ENCODE measurements at places on chromosomes 2 and 18.

DNA sequence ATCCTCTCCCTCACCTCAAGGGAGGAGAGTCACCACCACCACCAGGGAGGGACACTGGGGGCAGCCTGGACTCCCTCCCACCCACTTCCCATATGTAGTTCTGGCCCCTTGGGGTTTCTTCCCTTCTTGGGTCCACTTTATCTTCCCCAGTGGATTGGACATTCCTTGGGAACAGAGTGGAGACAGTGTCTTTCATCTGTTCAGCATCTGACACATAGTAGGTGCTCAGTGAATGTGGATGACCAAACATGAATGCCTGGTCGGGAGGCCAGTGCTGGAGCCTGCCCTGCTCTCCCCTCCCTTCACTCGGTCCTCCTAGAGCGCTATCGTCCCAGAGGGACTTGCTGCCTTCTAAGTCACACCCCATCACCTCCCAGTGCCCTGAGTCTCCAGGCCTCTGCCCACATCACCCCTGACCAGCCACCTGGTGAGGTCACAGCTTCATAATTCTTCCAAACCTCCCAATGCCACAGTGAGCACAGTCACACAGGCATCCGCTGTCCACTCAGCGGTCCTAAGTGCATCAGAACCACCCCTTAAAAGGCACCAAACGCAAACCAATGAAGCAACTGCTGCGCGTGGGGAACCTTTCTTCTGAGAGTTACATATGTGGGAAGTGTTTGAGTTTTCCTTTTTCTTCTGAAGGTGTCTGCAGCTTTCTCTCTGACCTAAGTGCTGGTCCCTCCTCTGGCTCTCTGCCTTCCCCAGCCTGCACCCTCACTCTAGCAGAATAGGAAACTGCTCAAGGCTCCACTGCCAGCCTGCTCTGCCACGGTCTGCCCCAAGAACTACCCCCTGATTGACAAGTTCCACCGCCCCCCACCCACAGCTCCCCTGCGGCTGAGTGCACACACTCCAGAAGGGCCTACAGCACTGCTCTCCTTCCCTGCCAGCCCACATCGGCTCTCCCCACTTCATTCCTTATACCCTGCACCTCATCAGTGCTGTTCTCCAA, 7.2 kb upstream of the SFXN5 start:
- no peak for DNase-seq

- peak; percentile 55 for DNase-seq
Observed at GRCh38 chr2:230814616-230815015, 50.1 kb upstream of the ITM2C start.

DNA sequence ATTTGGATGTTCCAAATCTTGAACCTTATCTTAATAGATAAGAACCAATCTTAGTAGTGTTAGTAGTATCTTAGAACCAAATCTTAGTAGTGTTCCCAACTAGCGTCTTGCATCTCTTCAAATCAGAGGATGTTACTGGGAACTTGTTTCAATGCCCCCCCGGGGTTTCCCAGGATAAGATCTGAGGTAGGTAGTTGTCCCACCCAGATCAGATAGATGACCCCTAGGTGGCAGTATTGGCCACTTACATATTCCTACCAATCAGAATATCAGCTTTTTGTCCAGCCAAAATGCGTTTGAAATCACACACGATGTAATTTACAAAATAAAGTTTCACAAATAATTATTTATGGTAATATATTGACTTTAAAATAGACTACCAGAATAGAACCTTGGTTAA, 314.8 kb downstream of the MBD2 start:
- DNase-seq: peak; percentile 64

DNA sequence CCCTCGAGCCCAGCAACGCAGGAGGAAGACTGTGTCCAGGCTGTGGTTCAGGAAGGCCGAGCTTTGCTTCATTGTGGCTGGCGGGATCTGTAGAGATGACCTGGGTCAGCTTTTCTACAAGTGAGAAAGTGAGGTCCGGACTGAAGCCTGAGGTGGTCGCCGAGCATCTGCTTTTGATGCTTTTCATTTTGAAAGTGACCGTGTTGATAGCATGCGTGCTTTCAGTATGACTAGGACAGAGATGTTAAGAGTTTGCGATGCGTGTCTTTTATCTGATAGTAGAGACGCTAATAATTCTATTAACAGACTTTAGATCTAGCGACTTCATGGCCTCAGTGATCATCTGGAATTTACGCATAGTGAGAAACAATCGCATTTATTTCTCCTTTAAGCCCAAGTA, 28.1 kb downstream of the CTDP1 start:
- DNase-seq: no peak

DNA sequence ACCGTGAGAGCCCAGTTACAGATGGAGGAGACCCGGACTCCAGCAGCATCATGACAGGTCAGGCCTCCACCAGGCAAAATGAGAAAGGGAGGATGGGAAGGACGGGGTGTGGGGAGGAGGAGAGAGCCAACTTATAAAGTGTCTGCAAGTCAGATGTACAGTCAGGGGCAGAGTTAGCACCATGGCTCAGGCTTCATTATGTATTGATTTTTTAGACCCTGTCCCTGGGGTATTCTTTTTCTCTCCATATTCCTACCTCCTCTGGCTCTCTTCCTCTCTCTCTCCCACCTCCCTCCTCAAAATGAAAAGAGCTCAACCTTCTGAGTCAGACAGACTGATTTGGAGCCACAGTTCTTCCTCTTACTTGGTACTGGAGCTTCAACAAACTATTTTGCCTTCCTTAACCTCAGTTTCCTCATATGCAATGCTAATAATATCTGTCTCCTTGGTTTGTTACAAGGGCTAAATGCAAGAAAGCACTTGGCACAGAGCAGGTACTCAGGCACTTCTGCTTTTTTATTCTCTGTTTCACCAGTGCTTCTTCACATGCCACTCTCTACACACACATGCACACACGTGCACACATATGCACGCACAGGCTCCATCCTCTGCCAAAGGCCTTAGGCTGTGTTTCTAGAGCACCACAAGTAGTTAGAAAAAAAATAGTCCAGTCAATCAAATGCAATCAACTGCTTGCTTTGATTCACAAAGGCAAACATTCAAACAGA, 92.3 kb upstream of the PKDCC start:
- DNase-seq: peak; percentile 7

- no peak for DNase-seq
Observed at GRCh38 chr2:156338578-156338977, 6.1 kb upstream of the NR4A2 start.

DNA sequence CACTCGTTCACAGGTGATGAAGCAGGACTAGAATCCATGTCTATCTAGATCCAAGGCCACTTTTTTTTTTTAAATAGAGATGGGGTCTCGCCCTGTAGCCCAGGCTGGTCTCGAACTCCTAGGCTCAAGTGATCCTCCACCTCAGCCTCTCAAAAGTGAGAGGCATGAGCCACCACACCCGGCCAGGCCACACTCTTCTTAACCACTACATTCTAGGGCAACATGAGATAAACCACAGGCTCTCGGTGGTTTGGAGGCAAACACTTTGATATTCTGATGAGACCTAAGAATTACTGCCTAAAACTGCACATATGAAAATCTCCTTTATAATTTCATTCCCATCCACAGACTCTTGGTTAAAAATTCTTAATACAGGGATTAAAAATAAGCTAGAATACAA, 51.8 kb downstream of the USP34 start:
- DNase-seq: no peak

DNA sequence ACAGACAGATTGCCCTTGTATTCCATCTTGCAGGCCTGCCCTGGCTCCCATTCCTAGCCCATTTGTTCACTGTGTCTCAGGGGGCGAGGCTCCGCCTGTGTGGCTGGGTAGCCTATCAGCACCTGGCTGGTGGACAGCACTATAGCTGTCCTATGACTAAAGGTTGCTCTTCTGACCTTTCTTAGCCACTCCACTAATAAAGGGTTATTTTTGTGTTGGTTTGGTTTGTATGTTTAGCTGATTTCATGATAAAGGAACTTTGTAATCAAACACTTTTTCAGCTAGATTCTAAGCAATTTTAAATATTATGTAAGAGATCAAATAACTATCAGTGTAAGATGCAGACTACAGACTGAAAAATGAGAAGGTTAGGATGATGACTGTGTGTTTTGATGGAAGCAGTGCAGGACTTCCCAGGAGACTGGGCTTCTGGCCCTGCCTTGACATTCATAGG, 72.2 kb downstream of the CRIM1 start:
- DNase-seq: no peak

DNA sequence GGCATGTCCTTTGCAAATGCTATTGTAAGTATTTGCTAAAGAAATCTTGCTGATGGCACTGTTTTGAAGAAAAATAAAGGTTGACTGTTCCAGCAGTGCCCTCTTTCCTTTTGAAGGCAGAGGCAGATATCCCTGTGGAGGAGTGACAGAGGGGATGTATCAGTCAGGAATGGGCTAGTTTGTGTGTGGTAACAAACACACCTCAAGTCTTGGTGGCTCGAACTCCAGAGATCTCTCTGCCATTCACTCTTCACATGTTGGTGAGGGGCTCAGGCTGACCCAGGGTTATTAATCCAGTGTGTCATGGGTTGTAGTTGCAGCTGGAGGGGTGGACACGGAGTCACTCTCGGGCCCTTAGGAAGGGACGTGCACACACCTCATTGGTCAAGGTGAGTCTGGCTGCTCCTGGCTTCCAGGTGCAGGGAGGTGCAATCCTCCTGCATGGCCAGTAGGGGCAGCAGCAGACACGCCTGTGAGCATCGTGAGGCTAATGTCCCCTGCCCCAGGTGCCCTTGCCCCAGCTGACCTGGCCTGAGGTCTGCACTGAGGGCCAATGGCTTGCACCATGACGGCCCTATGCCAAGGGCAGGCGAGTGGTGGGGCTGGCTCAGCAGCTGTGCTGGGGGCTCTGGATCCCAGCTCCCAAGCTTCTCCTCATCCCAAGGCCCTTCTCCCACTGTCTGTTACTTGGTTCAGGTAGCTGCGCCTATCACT, 146.5 kb downstream of the ASB1 start:
- DNase-seq: peak; percentile 19

GRCh38 chr2:200320344-200320743, 13.9 kb downstream of the SPATS2L start:
- no peak for DNase-seq

DNA sequence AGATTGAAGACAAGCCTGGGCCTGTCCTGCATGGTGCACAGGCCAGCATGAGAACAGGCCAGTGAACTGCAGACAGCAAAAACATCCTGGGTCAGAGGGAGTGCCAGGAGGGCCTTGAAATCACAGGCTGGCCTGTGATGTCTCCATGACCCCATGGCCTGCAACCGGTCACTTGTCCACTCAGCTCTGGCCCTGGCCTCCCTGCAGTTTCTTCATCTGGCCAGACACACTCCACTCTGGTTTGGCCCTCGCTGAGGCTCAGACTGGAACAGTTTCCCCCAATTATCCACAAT, 12.6 kb downstream of the CYRIA start:
- DNase-seq: no peak

DNA sequence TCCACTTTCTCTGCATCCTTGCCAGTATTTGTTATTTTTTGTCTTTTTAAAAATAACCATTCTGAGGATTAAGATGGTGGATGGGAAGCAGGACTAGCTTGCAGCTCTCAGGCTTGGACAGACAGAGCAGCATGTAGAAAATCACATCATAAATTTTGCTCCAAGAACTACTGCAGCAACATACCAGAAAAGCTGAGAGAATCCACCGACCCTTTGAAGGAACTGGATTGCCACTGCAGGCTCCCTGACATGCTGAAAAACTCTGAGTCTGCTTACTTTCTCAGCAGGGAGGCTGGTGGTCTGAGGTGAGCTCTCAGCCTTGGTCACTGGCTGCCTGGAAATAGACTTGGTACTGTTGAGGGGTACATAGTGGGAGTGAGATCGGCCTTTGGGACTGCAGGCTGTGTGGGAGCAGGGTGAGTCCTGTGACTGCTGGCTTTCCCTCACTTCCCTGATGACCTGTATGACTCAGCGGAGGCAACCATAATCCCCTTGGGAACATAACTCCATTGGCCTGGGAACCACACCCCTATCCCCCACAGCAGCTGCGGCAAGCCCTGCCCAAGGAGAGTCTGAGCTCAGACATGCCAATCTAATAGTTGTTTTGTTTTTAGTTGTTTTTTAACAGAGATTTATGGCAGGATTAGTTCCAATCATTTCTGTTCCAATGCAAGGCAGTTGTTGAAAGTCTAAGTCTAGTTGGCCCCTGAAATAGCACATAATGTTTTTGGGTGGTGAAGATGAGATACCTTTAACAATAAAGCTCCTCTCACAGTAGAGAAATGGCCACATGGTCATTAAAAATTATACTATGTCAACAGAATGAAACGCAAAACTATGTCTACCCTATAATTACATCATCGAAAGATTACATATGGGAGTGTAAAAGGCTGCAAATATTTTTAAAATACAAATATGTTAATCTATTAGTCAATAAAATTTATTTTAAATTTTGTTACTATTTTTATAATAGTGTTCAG, 414.2 kb upstream of the CHAC2 start:
- no peak for DNase-seq

DNA sequence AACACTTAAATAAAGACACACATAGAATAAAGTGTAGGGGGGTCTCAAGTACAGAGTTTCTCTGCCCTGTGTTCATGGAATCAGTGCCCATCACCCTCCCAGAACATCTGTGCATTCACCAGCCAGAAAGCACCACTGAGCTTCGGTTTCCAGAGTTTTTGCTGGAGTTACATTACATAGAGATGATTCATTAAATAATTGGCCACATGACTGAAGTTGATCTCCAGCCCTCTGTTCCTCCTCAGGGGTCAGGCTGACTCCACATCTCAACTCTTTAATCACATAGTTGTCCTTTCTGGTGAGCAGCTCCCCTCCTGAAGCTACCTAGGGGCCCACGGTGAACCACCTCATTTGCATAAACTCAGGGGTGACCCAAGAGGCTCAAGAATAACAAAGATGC, 129.8 kb downstream of the METTL4 start:
- DNase-seq: no peak

DNA sequence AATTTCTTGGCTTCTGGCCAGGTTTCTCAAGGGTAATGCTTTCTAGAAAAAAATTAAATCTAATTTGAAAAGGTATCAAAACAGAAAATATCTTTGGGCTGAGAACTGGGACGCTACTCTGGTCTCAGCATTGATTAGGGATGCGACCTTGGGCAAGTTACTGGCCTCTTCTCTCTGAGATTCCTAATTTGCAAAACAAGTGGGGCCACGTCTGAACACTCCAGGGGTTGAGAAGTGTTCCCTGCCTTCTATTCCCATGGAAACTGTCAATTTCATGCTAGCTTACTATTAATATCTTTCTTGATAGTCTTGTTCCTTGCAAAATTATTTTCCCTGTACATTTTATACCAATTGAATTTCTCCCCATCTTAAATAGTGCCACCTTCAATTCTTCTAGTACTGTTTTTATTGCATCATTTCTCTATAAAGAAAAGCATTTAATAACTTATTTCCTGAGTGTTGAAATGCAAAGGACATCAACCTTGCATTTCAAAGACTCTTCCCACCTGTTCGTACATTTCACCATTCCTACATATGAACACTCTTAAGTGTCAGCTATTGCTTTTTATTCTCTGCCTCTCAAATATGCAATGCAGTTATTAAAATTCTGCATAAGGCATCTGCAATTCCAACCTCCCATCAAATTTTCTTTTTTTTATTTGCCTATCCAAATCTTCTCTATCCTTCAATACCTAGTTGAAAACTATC, 118.3 kb upstream of the DSEL start:
- DNase-seq: no peak

GRCh38 chr2:119293900-119294299, 70.3 kb downstream of the STEAP3 start:
- DNase-seq: no peak
